ENCODE measurements at places on chromosomes 2 and 18. TPM values are rescaled to one million over a fixed set of nuclear protein-coding genes. Genes with fewer than 3 reads are reported as not detected.

Gene ACADL
- not detected for total RNA-seq

Gene HAAO
- not detected for total RNA-seq

Gene GPC1
- 4.9 TPM for total RNA-seq

Gene PHLPP1
- total RNA-seq, result 8.7 TPM

Gene HOXD13
- not detected for total RNA-seq

Gene DNAH7
- total RNA-seq, result 0.07 TPM

Gene MEIS1
- not detected for total RNA-seq

Gene FOXI3
- not detected for total RNA-seq

Gene UNC80
- not detected for total RNA-seq

Gene UBE2F
- 50.7 TPM for total RNA-seq

Gene MYL12B
- 339 TPM for total RNA-seq

Gene GPR17
- total RNA-seq, result not detected

Gene ATP8B1
- not detected for total RNA-seq

Gene AMER3
- not detected for total RNA-seq

Gene ABCG8
- not detected for total RNA-seq

Gene TEX44
- total RNA-seq, result not detected

Gene ALPP
- not detected for total RNA-seq

Gene CDH19
- total RNA-seq, result not detected

Gene ACMSD
- total RNA-seq, result not detected

Gene SERPINB4
- total RNA-seq, result not detected

Gene SRD5A2
- not detected for total RNA-seq

Gene INHA
- total RNA-seq, result not detected

Gene TMEM163
- 0.12 TPM for total RNA-seq

Gene KCNG2
- not detected for total RNA-seq

Gene PSMG2
- 119 TPM for total RNA-seq

Gene IL1RL2
- 1.7 TPM for total RNA-seq

Gene NT5C1B
- not detected for total RNA-seq

Gene COL4A4
- not detected for total RNA-seq

Gene VSNL1
- total RNA-seq, result not detected

Gene LOXL3
- 1.1 TPM for total RNA-seq

Gene TYW5
- 8.9 TPM for total RNA-seq

Gene B3GNT2
- 26.9 TPM for total RNA-seq

Gene OR6B2
- not detected for total RNA-seq

Gene ZC3H15
- 82.5 TPM for total RNA-seq

Gene IL37
- total RNA-seq, result not detected

Gene GAREM1
- 0.05 TPM for total RNA-seq

Gene ACVR1C
- 1.3 TPM for total RNA-seq

Gene NAT8
- not detected for total RNA-seq

Gene CAPG
- 24.1 TPM for total RNA-seq

Gene GAD1
- 2.9 TPM for total RNA-seq

Gene PLCL1
- 1.7 TPM for total RNA-seq

Gene LCT
- 0.05 TPM for total RNA-seq

Gene PTPRN
- total RNA-seq, result 0.24 TPM

Gene IL36RN
- not detected for total RNA-seq

Gene SEMA4C
- total RNA-seq, result 18.8 TPM

Gene TMEM185B
- total RNA-seq, result 19.7 TPM
